ENCODE measurements at places on chromosomes 11 and 22.

GRCh38 chr22:47457021-47457420, 694.6 kb downstream of the TBC1D22A start:
- DNase-seq, result no peak

- DNase-seq, result no peak
These were observed 963.1 kb upstream of the FAT3 start for GRCh38 chr11:91261513-91261912.

GRCh38 chr11:61509043-61510029, 787 bp downstream of the LRRC10B start:
- DNase-seq, result peak; percentile 83

- DNase-seq, result no peak
These were observed 99.6 kb upstream of the RTL6 start for GRCh38 chr22:44597616-44598015.

DNA sequence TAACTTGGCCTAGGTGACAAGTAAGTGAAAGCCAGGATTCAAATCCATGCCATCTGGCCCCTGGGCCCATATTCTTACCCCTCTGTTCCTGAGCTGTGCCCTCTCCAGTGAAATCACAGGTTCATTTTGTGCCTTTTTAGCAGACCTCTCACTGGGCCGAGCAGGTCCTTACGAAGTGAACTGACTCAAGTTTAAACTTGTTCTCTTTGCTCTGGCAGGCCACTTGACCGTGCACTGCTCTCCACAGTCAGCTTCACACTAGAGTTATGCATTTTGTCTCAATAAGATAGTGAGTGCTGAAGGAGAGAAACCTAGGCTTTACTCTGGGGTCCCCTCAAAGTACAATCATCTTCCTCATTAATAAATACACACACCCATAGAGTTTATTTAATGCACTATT, 40.7 kb downstream of the ARFGAP3 start:
- no peak for DNase-seq

GRCh38 chr11:103367650-103368049, 258.4 kb downstream of the DYNC2H1 start:
- no peak for DNase-seq

DNA sequence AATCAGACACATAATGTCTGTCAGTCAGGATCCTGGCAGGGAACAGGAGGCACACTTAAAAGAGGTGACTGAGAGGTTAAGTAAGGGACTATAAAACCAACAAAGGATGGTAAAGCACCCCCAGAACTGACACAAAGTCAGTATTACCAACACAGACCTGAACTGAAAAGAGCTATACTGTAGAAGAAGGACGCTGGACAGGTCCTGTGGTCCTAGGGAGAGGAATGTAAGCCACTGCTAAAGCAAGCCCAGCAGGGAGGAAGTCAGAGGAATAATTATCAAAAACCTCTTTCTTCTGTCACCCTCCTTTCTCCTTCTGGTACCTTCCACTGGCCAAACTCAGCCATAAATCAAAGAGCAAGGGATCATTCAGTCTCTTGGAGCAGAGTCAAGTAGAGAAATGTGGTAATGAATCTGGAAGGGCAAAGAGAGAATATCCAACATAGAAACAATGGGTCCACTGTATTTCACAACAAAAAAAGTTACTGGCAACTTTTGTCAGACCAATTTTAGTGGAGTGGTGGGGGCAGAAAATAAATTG, 33.4 kb upstream of the ANGPTL5 start:
- no peak for DNase-seq

DNA sequence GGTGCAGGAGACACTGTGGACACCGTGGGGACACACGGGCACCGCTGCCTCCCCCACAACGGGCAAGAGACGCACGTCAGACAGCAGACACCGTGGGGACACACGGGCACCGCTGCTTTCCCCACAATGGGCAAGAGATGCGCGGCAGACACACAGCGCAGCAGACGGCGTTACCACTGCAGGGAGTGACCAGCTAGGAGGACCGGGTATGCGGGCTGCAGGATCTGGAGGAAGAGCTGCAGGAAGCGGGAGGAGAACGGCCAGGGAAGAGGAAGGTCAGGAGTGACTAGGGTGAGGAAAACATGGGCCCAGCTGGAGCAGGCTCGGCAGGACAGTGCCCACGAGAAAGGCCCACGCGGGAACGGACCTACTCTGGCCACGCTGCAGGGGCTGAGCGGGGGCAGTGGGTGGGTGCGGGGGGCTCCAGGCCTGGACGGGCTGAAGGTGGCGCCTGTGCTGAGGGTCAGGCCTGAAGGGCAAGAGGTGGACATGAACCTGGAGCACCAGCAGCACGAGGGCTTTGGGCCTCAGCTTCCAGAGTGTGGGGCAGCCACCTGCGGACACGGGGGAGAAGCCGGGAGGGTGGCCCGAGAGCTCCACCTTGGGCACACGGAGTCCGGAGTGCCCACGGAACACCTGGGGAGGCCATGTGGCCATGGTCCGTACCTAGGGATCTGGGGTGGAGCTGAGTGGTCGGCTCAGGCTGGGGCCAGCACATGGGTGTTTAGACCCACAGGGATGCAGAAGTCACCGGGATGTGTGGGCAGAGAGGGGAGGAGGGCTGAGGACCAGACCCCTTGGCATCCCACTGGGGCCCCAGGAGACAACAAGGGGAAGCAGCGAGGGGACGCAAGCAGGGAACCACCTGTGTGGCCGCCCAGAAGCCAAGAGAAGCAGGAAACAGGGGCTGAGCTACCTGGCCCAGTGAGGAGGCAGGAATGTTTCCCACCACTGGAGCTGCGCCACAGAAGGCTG, 16.5 kb downstream of the TOLLIP start:
- no peak for DNase-seq

DNA sequence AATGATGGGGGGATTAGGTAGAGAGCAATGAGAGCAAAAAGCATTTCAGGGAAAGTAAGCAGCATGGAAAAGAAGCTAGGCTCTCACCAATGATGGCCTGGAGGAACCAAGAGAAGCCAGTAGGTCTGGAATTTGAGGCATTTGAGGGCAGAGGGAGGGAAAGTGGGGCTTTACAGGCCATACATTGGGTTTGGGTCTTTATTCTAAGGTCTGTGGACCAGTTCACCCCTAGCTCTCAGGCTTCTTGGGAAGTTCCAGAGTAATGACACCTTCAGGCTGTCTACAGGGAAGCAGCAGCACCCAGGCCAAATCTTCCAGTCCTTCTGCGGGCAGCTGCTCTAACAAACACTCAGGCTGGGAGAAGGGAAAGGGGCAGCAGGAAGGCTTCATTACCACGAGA, 29.4 kb downstream of the ARFGAP2 start:
- DNase-seq, result no peak

DNA sequence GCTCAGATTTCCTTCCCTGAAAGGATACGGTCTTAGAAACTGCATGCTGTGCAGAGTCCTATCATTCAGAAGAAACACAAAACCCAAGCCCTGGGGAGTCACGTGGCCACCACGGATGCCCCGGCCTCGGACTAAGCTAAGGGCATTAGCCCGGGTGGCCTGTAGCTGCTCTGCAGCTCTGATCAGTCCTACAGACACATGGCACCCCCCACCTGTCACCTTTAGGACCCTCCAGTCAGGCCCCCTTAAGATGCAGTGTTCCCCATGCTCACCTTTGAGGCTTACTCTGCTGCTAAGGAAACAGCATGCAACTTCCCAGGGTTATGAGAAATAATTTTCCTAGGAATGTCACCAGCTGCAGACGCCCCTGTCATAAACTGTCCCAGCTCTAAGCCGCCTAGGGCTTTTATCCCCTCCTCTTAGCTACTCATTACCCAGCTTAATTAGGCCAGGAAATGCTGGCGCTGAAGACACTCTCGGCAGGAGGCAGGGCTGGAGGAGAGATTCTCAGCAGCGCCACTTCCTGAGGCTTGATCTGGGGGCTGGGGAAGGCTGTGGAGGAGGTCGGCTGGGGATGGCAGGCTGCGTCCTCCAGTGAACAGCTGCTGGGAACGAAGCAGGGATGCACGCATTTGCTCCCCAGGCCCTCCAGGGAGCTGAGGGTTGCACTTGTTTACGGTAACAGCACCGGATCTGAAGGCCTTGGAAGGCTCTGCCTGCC, 47.2 kb upstream of the ADA2 start:
- peak; percentile 60 for DNase-seq

GRCh38 chr11:121265586-121265985, 27.0 kb upstream of the SC5D start:
- DNase-seq, result no peak

GRCh38 chr11:15011776-15012345, 39.7 kb upstream of the CALCA start:
- no peak for DNase-seq

DNA sequence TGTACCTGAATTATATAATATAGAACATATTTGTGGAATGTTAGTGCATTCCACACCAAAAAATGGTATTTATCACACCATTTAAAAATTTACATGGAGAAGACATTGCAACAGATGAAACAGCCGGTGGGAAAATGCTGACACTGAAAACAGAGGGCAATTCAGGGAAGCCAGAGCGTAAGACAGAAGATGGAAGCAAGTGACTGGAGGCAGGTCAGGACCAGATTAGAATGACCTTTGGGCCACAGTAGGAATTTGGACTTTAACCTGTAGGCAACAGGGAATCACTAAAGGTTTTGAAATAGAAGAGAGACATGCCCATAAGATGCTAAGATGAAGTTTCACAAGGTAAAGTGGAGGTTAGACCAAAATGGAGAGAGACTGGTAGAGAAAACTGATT, 60.5 kb downstream of the METTL15 start:
- no peak for DNase-seq

DNA sequence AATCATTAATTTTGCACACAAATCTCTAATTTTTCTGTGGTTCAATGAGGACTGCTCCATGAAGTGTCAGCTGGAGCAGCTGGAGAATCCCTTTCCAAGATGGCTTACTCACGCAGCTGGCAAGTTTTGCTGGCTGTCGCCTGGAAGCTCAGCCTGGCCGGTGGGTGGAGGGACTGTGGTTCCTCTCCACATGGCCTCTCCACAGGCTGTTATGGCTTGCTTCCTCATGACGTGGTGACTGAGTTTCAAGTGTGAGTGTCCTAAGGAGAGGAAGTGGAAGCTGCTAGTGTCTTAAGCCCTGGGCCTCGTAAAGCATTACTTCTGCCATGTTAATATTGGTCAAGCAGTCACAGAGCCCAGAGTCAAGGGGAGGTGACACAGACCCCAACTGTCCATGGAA, 14.0 kb upstream of the NRIP3 start:
- DNase-seq, result no peak

DNA sequence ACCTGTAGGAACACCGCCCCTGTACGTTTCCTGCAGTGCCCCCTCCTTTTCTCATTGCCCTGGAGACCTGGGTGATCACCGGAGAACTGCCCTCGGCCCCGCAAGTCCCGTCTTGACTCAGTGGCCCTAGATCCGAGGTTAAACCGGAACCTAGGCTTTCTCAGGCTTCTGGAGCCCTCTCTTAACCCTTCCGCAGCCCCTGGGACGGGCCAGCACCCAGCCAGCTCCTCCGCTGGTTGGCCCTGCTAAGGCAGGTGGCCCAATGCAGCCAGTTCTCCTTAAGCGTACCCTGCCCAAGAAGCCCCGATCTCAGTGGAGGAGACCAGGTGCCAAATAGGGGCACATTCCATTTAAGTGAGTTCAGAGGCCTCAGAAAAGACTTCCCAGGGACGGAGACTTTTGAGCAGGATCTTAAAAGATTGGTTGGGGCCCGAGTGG, 776 bp downstream of the NLRX1 start:
- DNase-seq, result no peak

GRCh38 chr11:87366346-87366745, 328.6 kb downstream of the TMEM135 start:
- DNase-seq, result no peak

DNA sequence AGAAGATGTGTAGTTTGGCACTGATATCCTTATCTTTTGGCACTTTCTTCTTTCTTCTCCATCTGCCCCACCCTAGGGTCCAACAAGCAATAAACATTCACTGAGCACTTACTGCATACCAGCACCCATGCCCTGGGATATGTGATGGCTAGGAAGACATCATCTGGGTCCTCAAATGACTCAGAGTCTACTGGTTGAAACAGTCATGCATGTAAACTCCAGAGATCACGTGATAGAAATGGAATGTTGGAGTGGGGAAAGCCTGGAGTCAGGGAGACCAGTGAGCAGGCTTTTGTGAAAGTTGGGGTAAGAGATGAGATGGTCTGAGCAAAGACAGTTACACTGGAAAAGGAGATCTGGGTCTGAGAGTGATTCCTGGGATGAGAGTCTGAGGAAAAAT, 724.9 kb upstream of the TENM4 start:
- DNase-seq, result no peak

DNA sequence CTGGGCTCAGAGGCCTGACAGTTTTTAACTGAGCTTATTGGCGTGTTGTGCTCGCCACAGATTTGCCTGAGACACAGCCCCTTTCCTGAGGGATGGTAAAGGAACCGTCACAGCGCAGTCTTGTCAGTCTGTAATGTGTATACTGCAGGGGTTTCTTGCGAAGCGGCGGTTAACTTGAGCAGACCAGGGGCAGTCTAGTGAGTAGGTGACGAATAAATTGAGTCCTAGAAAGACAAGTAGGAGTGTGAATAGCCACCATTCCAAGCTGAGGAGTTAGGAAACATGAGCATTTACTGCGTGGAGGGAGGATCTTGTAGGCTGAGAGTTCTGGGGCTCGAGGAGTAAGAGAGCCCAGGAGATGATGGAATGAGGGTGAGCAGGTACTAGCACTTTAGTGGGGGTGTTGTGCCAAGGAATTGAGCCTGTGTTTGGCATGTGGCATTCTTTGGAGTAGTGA, 1.4 kb downstream of the MED15 start:
- no peak for DNase-seq

DNA sequence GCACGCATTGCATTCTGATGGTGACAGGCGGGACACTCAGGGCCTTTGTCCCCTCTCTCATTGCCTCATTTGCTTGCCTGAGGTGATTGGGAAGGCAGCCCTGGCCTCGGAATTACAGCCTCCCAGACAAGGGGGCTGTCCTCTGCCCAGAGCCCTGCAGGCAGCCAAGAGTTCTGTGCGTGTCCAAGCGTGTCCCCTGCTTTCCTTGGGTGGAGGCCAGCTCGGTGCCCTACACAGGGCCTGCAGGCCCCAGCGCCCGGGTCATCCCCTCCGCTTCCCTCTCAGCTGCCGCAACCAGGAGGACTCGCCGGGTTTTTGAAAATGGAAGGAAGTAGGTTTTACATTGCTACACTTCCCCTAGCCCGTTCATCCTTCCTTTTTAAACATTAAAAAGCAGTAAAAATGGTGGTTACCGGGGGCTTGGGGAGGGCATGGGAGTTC, 1.9 kb downstream of the GRAMD4 start:
- no peak for DNase-seq

GRCh38 chr11:40354121-40354520, 1105.3 kb downstream of the LRRC4C start:
- DNase-seq, result no peak

DNA sequence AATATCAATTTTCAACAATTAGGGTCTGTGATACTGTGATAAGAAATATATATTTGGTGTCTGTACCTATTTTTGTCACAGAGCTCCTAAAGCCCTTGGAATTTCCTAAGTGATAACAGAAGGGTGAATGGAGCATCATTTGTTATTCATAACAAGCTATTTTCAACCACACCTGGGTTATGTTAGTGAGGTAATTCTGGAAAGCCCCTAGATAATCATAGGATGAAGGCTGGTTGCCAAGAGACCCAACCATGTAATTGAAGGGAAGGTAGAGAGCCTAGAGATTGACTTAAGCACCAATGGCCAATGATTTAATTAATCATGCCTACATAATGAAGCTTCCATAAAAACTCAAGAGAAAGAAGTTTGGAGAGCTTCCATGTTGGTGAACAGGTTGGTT, 109.4 kb downstream of the KIF18A start:
- no peak for DNase-seq
